ENCODE measurements at places on chromosomes 1 and 21.

GRCh38 chr1:214164173-214164572, 116.8 kb upstream of the SMYD2 start:
- DNase-seq: no peak

DNA sequence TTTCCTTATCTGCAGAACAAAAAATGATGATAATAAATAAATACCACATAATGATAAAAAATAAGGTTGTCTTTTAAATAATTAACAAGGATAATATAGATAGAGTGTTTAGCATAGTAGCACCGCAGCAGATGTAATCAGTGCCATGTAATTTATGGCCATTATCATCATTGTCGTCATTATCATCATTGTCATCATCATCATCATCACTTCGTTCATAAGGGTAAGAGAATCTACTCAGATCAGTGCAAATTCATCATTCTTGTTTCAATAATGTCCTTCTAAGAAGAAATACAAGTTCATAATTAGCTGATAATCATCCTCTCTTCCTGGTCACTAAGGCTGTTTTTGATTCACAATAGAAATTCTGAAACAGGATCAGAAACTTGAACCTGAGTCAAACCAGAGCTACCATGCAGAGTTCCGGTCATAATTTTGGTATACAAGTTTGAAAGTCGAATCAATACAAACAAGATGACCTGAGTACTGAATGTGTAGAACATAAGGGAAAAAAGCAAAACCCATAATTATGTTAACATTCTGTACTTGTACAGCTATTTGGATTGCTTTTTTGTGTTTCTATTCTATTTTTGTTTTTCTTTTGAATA, 172.0 kb downstream of the LRRC40 start:
- no peak for DNase-seq

- DNase-seq: no peak
Measured at GRCh38 chr1:50441183-50441582, 17.9 kb upstream of the DMRTA2 start.

GRCh38 chr21:27043377-27043776, 76.5 kb upstream of the ADAMTS5 start:
- DNase-seq: no peak

DNA sequence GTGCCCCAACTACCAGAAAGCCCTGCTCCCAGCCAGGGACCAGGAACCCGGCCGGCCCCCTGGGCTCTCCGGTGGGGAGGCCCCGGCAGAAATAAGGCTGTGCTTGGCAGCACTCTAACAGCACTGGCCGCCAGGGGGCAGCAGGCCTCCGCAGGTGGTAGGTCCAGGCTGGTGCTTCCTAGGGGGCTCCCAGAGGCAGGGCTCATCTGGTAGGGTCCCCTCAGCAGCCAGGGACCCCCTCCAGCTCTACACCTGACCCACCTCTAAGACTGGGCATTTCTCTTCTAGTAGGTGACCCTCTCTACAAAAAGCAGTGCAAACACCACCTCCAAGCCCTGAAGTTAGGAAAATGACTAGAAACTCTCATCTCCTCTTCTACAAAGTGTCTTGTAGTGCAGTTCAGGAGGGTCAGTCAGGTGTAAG, 85.6 kb downstream of the STUM start:
- DNase-seq: peak; percentile 69

DNA sequence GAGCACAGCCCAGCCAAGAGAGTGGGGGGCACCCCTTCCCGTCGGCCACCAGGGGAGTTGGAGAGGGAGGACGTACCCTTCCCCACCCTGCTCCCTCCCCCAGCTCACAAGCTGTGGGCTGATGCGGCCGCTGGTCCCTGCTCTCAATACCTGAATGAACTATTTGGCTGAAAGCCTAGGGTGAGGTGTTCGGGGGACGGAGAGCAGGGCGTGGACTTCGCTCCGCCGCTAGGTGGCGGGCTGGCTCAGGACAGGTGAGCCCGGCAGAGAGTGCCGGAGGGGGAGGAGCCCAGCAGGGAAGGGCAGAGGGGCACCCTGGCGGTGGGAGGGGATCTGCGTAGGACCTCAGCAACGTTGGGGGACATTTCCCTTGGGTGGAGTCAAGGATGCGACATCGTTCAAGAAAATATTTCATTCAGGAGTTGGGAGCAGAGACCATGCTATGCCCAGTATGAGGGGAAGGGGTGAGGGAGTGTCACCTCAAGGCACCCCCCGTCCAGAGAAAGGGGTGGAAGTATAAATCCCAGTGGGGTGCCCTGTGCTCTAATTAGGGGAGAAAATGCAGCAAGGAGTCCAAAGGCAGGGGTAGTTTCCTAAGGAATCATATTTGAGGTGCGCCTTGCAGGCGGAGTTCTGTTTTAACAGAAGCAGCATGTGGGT, 12.0 kb upstream of the RHBG start:
- peak; percentile 24 for DNase-seq

DNA sequence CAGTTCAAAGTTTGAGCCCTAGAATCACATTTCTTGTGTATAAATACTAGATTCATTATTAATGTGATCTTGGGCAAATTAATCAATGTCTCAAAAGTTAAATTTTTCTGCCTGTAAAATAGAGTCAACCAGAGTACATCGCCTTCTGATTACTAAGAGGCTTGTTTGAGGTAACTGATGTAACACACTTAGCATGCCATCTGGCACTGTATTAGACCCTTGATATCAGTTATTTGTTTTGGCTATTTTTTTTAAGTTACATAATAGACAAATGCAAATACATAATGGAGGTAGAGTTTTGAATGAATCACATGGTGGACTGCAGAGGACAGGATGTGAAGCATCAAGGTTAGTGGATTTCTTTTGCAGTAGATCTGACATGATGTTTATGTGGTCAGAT, 298.4 kb downstream of the ADGRL2 start:
- no peak for DNase-seq

DNA sequence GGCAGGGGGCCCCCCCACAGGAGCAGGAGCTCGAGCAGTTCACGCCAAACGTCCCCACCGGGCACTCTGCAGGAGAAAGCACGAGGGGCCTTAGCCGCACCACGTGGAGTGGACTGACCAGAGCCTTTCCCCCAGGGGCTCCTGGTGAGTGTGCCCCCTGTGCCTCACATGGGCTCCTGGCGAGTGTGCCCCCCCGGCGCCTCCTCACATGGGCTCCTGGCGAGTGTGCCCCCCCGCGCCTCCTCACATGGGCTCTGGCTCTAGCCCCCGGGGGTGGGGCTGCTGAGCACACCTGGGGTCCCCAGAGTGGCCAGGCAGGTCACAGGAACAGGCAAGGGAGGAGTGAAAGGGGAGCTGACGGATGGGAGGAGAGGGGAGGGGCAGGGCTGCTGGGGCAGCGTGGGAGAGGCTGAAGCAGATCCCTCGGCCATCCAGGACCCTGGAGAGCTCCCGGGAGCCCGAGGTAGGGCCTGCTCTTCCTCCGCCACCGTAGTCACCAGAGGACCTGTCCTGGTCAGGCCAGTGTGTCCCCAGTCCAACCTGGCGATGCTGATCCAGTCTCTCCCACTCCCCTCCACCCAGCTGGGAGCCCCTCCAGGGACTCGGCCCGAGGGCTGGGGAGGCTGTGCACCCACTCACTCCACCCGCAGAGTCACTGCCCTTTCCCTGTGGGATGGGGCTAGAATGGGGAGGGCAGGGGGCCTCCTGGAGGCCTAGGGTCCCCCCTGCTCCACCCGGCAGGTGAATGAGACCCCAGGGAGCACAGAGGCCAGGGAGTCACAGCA, 47.6 kb downstream of the ARHGEF16 start:
- no peak for DNase-seq

DNA sequence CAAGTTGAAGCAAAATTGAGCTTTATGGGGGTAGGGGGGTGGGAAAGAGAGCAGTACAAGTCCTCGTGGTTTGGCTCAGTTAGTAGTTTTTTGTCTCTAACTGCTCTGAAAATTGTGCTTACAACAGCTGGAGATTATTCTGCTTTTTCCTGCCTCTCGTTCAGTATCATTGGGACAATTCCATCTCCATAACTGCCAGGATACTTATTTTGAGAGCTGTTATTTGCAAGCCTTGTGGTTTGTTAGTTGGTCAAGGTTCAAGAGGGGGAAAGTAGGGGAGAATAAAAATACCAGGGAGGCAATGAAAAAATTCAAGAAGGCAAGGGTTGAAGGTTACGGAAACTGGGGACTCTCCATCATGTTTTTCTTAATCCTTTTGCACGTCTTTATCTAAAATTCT, 811.8 kb upstream of the ADGRL2 start:
- DNase-seq: no peak

DNA sequence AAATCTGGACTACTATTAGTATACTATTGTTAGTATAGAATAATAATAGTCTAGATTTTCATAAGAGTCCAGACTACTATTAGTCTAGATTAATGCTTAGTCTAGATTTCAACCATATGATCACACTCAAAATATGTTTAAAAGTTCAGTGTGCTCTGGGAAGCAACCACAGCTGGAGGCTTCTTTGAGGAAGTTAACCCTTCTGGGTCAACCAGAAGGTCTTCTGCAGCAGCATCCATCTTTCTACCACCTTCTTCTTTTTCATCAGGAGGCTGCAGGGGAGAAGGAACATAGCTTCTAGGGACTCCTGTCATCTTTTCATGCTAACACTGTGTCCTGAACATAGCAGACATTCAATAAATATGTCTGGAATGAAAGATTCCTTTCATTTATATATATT, 51.2 kb upstream of the DNAJC6 start:
- DNase-seq: no peak

GRCh38 chr21:25639551-25640201, 618 bp downstream of the JAM2 start:
- DNase-seq: peak; percentile 19

- DNase-seq: no peak
Measured at GRCh38 chr21:33871171-33871570, 44.4 kb downstream of the ATP5PO start.

- no peak for DNase-seq
Measured at GRCh38 chr1:248825573-248825908, 174 bp downstream of the SH3BP5L start.

DNA sequence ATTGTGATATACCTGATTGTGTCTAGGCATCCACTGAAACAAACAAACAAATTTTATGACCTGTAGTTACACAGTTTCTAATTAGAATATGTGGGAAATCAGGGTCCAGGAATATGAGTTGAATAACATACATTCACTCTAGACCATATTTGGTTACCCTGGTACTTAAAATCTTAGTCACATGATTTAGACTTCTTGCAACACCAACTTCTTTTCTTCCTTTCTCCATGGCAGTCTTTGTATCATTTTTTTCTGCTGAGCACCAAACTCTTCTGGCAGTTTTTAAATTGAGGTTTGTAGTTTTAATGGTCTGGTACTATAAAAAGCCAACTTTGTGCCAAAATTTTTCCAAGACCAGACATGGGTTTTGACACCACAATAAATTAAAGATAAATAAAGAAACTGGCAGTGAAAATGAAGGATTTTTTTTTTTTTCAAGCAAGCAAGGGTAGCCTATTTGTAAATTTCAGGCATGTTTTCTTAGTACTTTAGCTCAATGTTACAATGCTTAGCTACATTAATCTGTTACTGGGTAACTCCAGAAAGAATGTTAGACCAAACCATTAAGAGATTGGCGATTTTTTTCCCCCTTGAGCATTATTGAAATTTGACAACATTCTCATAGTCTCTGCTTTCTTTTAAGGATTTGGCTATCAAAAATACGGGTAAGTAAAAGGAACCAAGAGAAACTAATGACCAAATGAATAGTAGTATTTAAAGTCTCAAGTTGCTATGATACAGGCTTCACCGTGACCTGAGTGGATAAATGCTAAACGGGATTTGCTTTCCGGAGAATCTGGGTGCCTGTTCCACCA, 108.5 kb downstream of the NFIA start:
- no peak for DNase-seq

GRCh38 chr1:157968508-157968907, 24.9 kb upstream of the KIRREL1 start:
- DNase-seq: no peak

DNA sequence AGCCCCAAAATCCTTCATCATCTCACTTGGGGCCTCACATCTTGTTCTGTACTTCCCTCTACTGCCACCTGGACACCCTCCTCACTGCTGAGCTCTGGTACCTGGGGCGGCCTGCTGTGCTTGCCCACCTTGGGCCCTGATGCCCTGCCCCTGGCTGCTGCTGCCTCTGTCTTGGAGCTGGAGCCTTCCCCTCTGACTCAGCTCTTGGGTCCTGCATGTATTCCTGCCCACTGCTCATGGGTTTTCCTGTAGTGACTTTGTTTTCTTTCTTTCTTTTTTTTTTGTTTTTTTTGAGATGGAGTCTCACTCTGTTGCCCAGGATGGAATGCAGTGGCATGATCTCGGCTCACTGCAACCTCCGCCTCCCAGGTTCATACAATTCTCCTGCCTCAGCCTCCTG, 37.5 kb downstream of the TRAPPC10 start:
- DNase-seq: no peak

- no peak for DNase-seq
Measured at GRCh38 chr1:18512883-18513282, 32.2 kb downstream of the KLHDC7A start.

- no peak for DNase-seq
Measured at GRCh38 chr1:11129649-11130390, 30.2 kb upstream of the EXOSC10 start.

- DNase-seq: no peak
Measured at GRCh38 chr1:58805716-58806571, 22.1 kb upstream of the JUN start.

GRCh38 chr1:234395297-234395696, 22.0 kb downstream of the COA6 start:
- DNase-seq: no peak

Data from activated T-helper 1 cell treated with anti-CD3 and anti-CD28 coated beads, Interleukin-2, amount 50 U/mL, for 16 hours (primary cell).